Activated T-cell treated with anti-CD3 and anti-CD28 coated beads, Interleukin-2, amount 50 U/mL, for 72 hours (primary cell): ENCODE measurements at places on chromosomes 5 and 9.

GRCh38 chr9:106626936-106627335, 236.0 kb upstream of the ZNF462 start:
- no peaks in the 10 kb centered on the region for H3K4me1 ChIP-seq
- no peaks in the 10 kb centered on the region for H3K36me3 ChIP-seq
- DNase-seq: no peak
- no peaks in the 10 kb centered on the region for H3K27me3 ChIP-seq

DNA sequence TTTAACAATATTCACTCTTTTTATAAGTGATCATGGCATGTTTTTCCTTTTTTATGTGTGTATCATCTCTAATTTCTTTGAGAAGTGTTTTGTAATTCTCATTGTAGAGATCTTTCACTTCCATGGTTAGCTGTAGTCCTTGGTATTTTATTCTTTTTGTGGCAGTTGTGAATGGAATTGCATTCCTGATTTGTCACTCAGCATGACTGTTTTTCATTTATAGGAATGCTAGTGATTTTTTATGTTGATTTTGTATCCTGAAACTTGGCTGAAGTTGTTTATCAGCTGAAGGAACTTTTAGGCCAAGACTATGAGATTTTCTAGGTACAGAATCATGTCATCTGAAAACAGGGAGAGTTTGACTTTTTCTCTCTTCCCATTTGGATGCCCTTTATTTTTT, 13.1 kb upstream of the SPINK13 start:
- no peak for DNase-seq
- no peaks in the 10 kb centered on the region for H3K4me1 ChIP-seq
- H3K36me3 ChIP-seq: peaks cover 5% of the 10 kb centered on the region
- H3K27me3 ChIP-seq: no peaks in the 10 kb centered on the region
- no peak overlapping the region for H3K27ac ChIP-seq
- H3K4me3 ChIP-seq: no peak overlapping the region

DNA sequence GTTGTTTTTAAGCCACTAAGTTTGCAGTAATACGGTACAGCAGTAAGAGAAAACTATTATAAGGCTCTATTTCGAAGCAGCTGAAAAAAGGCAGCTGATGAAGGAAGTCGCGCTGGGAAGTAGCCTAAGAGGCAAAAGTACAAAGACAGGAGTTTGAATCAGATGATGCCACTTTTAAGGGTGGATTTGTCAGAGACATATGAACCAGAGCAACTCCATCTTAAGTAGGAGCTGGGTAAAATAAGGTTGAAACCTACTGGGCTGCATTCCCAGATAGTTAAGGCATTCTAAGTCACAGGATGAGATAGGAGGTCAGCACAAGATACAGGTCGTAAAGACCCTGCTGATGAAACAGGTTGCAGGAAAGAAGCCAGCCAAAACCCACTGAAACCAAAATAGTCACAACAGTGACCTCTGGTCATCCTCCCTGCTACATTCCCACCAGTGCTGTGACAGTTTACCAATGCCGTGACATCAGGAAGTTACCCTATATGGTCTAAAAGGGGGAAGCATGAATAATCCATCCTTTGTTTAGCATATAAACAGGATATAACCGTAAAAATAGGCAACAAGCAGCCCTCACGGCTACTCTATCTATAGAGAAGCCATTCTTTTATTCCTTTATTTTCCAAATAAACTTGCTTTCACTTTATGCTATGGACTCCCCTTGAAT, 91.8 kb upstream of the PRSS3 start:
- no peaks in the 10 kb centered on the region for H3K4me1 ChIP-seq
- no peak for DNase-seq
- peaks cover 4% of the 10 kb centered on the region for H3K27me3 ChIP-seq
- peaks cover 2% of the 10 kb centered on the region for H3K36me3 ChIP-seq
- no peak overlapping the region for H3K27ac ChIP-seq

DNA sequence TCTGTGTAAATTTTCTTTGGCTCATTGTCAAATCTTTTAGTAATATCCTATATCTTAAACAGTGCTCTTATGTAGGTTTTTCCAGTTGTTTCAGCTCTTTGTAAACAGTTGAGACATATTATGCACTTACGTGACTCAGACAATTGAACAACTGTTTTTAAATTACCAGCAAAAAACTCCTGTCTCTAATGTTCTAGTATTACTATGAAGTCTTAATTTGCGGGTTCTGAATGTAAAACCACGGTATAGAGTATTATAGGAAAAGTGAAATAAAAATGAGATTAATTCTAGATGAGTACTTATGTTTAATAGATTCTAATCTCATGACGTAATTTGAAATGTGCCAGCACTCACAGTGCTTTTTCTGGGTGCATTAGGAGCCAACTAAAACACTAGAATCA, 136.0 kb downstream of the GDNF start:
- no peak overlapping the region for H3K4me3 ChIP-seq
- DNase-seq: no peak
- no peak overlapping the region for H3K27ac ChIP-seq
- no peaks in the 10 kb centered on the region for H3K4me1 ChIP-seq
- peaks cover 11% of the 10 kb centered on the region for H3K36me3 ChIP-seq

DNA sequence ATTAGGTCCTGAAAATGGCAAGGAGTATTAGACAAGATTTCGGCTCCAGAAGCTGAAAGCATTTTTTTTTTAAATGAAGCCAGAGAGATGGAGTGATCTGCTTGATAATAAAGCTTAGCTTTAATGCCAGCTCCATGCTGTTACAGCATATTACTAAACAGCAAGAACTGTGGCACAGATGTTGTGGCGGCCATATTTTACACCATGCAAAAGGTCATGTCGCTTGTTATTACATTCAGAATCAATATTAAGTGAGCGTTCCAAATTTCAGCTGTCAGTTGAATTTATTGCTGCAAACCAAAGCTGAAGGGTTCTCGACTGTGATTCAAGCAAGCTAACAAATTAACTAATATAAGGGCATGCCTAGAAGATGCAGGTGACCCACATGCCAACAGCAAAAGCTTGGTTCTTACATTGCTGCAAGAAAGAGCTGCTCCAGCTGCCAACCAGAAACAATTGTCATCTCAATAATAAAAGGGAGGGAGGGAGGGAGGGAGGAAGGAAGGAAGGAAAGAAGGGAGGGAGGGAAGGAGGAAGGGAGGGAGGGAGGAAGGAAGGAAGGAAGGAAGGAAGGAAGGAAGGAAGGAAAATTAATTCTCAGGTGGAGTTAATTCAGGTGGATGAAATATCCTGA, 517.7 kb upstream of the WWC1 start:
- no peak for DNase-seq
- H3K27me3 ChIP-seq: no peaks in the 10 kb centered on the region
- H3K27ac ChIP-seq: no peak overlapping the region
- H3K4me1 ChIP-seq: no peaks in the 10 kb centered on the region
- no peaks in the 10 kb centered on the region for H3K36me3 ChIP-seq
